Cerebellar nuclear complex (tissue), 1 donor: ENCODE measurements at places on chromosomes 5 and 9.

- no peak for DNase-seq
Observed at GRCh38 chr5:113678924-113679575, 165.6 kb downstream of the YTHDC2 start.

DNA sequence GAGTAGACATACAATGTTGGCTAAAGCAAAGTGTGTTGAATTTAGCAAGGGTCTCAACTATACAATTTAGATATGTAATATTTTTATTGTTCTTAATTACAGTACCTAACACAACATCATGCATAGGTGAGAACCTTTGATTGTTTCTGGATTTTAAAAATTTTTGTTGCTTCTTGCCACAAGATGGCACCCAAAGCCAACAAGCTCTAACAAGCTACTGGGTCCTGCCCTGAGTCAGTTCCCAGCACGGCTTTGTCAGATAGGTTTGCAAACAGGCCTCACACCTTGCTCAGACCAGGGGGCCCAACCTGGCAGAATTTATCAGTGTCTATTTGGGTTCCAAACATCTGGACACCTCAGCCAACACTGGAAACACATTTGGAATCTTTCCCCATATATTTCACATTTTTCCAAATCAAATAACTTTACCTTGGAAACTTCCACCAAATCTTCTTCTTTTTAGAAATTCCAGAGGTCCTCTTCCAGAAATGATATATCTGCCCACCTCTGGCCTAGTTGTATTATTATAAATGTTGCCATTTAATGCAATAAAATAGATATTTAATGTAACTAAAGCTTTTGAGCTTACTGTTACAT lies 49.5 kb upstream of the EGFLAM start:
- DNase-seq: no peak

DNA sequence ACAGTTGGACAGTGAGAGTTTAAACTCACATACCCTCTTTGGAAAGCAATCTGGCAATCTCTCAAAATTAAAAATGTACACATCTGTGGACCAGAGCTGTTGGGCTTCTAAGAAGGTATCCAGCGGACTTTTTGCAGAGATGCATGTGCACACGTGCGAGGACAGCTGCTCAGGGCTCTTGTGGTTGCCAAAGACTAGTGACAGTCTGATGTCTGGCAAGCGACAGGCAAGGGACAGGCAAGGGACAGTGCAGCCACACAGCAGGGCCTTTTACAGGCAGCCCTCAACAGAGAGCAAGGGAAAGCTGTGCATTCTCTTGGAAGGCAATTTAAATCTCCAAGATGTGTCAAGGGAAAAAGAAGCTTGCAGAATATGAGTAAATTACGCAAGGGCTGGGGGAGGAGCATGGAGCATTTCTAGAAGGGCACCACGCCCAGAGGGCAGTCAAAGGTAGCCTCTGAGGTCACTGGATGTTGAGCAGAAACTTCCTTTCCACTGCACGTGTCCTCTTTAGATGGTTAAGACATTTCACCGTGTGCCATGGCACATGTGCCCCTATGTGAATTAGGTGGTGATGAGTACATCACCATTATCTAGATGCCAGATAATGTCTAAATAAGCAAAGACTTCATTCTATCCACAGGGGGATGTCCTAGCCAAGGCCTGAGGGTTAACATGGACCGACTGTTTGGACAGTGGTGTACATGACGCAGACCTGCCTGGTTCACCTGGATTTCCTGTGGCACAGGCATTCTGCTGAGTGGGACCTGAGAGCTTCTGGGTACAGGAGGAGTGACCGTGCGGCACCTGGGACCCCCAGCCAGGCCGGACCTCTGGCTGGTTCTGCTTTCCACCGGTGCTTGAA lies 9.1 kb downstream of the GFPT2 start:
- DNase-seq: no peak

DNA sequence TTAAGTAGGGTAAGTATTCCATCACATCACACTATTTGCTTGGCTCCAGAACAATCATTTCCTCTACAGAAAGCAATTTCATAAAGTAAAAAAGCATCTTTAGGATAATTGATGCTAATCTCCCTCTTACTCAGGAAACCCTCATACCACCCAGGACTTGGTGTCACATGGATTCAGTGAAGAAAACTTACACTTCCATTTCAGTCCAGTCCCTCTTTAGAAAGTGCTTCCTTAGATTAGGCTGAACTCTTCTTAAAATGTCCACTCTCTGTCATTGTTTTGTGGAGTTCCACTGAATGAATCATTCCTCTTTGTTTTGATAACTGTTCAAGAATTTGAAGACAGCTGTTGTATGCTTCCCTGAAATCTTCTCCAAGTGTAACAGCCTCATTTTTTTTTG lies 144.0 kb upstream of the ZNF462 start:
- DNase-seq: no peak

- DNase-seq: no peak
Observed at GRCh38 chr5:52799358-52799982, 11.8 kb downstream of the ITGA1 start.

DNA sequence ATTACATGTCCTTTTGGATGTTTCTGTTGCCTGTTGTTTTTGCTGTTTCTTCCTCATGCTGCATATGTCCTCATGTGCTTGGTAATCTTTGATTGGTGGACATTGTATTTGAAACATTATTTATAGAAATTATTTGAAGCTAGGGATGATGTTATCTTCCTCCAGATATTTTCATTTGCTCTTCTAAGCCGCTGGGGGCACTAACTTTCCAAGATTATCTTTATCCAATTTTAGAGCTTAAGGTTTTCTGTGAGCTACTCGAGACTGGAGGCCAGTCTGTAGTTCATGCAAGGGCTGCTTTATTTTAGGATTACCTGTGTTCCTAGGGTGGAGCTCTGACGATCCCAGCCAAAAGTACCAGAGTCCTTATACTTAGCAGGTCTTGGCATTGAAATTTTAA lies 40.9 kb downstream of the STX17 start:
- DNase-seq: no peak

DNA sequence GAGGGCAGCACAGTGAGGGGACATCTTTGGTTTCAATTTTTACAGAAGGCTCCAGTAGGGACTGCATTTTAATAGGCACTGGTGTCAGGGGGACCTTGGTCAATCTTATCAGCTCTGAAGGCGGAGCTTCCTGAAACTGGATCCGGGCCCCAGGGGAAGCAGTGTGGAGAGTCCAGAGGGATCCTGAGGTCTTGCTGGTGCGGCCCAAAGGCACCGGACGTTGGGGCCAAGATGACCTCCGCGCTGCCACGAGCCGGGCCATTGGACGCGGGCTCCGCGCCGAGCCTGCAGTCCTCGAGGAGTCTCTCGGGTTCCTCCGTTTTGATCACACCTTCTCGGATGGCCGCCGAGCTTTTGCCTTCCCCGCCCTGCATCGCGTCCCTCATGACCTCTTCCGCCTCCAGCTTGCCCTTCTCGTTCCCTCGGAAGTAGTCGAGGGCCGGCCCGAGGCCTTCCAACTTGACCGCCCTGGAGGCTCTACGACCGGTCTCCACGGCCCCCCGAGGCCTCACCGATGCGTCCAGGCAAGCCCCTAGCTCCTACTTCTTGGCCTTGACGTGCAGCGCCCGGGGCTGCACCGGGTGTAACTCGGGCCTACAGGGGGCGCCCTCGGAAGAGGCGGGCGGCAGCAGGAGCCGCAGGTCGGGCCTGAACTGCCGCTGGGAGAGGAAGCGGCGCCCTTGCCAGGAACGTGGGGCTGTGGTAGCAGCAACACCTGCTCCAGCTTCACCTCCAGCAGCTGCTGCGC lies 18.8 kb downstream of the C5orf52 start:
- DNase-seq: no peak

- no peak for DNase-seq
Observed at GRCh38 chr9:105694190-105694847, at the start of gene TMEM38B. TMEM38B (plus strand) TSS chr9:105694541; CDS start chr9:105694661, 120 bp downstream.

GRCh38 chr9:130128251-130128650 lies 44.0 kb upstream of the NCS1 start:
- no peak for DNase-seq

- no peak for DNase-seq
Observed at GRCh38 chr5:38297830-38298608, 39.7 kb downstream of the EGFLAM start.

DNA sequence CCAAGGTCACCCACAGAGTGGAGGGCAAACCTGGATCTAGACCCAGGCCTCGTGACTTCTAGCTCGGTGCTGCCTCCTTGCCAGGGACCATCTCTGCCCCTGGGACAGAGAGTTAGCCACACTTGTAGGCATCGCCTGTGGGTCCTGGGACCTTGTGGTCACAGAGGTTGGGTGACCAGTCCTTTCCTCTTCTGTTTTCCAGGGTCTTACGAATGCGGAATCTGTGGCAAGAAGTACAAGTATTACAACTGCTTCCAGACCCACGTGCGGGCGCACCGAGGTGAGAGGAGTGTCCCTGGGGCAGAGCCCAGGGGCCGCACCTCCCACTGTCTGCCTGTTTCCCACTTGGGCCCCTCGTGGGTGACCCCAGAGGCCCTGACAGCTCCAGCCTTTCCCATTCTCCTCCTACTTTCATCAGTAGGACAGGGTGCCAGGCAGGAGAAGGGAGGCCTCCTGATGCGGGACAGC lies 76.3 kb downstream of the AMBP start:
- no peak for DNase-seq

DNA sequence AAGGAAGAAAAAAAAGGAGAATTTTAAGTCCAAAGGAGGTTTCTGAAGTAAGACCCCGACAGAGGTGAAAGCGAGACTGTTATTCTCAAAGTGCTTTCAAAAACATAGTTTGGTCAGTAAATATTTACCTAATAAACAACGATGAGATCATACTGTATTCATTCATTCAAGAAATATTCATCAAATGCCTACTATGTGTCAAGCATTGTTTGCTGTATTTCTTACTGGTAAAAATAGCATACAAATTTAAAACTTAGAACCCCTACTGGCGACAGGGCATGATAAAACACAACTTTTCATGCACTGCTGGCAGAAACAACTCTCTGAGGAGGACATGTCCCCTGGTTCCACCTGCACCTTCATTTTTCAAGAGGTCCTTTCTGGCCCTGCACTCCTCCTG lies 190.7 kb downstream of the CDK5RAP2 start:
- no peak for DNase-seq

DNA sequence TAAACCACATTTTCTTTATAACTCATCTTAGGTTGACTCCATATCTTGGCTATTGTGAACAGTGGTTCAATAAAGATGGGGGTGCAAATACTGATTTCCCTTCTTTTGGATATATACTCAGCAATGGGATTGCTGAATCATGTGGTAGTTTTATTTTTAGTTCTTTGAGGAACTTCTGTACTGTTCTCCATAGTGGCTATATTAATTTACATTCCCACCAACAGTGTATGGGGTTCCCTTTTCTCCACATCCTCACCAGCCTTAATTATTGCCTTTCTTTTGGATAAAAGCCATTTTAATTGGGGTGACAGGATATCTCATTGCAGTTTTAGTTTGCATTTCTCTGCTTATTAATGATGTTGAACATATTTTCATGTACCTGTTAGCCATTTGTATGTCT lies 107.7 kb upstream of the EQTN start:
- DNase-seq: no peak

- no peak for DNase-seq
Observed at GRCh38 chr9:6433410-6433809, 20.4 kb downstream of the UHRF2 start.

GRCh38 chr9:131610231-131610761 lies 65.0 kb downstream of the PRRT1B start:
- DNase-seq: no peak

DNA sequence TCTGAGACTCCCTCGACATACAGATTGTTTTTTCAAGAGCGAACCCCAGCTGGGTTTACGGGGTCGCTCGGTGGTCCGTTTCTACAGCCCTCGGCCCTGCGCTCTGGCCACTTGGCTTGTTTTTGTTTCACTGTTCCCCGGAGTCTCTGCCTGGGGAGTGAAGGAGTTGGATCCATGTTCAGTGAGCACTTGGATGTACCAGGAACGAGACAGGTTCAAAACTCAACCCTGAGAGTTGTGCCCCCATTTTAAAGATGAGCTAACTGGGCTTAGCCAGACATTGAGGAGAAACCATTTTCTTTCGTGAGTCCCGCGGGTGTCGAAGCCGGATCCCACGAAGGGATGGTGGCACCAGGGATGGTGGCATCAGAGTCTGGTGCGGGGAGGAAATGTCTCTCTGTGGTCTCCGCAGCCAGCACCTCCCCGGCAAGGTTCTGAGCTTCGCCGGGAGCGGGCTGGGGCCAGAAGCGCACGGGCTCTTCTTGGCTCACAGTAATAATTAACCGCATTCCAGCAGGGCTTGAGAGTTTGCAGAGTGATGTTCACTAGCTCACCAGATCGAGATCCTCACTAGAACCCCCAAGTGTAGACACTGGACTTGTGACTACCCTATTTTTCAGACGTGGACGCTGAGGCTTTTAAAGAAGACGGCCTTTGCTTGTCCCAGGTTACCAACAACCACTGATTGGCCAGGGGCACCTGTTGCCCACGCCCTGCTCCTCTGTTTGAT lies 1.0 kb downstream of the MSX2 start:
- no peak for DNase-seq

- DNase-seq: no peak
Observed at GRCh38 chr9:97487861-97488260, 13.6 kb upstream of the TMOD1 start.

DNA sequence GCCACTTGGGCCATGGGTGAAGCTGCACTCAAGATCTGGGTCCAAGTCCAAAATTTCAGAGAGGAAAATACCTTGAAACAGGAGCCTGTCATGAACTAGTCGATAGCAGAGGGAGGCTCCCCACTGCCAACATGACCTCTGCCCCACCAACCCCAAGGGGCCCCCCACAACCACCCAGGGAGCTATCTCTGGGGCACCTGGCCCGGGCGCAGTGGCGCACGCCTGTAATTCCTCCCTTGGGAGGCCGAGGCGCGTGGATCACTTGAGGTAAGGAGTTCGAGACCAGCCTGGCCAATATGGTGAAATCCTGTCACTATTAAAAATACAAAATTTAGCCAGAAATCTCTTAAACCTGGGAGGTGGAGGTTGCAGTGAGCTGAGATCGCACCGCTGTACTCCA lies 20.1 kb upstream of the HMCN2 start:
- DNase-seq: no peak

GRCh38 chr5:150734579-150735384 lies 24.0 kb downstream of the DCTN4 start:
- no peak for DNase-seq

- DNase-seq: no peak
Observed at GRCh38 chr5:3361811-3362605, 233.6 kb upstream of the IRX1 start.

GRCh38 chr9:114278881-114279570 lies 43.9 kb upstream of the ORM1 start:
- DNase-seq: no peak

DNA sequence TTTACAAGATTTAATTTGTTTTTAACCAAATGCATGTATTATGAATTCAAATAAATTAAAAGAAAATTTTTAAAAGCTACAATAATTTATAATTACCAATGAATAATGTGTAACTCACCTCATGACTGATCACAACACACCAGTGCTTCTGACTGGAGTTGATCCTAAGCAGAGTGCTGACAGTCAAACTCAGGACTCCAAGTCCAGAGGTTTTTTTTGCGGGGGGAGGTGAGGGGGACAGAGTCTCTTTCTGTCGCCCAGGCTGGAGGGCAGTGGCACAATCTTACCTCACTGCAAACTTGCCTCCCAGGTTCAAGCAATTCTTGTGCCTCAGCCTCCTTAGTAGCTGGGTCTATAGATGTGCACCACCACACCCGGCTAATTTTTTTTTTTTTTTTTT lies 71.0 kb upstream of the MELK start:
- DNase-seq: no peak
